ENCODE measurements at places on chromosomes 13 and 19.

DNA sequence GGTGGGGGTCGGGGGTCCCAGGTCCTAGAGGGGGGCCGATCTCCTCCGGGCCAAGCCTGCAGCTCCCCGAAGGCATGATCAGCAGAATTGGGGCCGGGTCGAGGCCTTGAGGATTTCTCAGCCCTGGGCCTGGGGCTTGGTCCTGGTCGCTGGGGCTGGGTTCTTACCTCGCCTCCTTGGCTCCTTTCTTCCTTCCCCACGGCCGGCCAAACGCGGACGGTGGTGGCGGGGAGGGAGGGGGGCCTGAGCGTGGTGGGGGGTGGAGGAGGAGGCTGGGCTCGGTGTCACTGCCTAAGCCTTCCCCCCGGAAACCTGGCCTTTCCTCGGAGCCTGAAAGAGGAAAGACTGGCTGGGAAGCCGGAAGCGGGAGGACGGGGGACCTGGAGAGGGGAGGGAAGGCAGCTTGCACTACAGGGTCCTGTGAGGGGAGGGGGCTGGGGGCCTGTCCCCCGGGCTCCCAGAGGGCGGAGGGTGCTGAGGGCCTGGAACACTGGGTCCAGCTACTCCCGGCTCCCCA lies at the start of gene ZNF579:
ZNF579 (minus strand) TSS at position 221 of the 517 bp plus-strand sequence. CDS start 1,209 bp downstream, outside the sequence.
- DNase-seq: peak; percentile 88

DNA sequence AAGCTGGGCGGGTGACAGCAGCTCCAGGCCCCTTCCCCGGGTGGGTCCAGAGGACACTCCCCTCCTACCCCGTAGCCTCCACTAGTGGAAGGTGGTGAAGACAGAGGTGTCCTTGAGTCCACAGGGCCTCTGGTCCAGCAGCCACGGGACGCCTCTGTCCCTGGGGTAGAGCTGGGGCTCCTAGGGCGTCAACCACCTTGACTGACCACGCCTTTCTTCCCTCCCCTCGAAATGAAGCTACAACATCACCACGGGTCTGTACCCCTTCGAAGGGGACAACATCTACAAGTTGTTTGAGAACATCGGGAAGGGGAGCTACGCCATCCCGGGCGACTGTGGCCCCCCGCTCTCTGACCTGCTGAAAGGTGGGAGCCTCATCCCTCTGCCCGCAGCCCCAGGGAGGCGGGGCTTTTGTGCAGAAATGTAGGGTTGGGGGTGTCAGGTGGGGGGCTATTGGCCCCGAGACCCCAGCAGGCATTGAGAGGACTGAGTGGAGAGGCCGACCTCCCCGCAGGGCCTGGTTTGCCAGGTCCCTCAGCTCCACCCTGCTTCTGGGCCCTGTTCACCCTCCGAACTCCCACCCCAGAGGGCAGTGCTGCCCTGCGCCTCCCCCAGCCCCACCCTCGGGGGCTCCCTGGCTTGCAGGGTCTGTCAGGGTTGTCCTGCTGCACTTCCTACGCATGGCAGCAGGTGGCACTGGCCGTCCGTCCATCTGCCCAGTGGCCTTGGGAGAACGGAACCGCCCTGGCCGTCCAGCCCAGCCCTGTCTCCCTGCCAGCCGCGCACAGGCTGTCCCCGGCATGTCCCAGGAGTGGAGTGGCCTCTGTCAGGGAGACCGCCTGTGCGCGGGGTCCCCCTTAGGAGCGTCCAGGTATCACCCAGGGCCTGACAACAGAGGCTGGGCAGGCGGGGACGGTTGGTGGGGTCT lies 15.7 kb downstream of the STK11 start:
- no peak for DNase-seq

DNA sequence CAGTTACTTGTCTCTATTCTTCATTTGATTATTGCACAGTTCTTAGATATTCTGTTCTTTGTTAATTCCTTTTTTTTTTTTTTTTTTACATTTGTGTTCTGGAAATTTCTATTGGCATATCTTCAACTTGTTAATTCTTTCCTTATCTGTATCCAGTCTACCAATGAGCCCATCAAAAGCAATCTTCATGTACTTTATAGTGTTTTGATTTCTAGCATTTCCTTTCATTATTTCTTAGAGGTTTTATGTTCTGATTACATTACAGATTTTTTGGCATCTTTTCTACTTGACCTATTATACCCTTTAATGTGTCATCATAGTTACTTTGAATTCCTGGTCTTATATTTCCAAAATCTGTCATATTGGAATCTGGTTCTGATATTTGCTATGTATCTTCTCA lies 2194.8 kb downstream of the PCDH9 start:
- no peak for DNase-seq

GRCh38 chr13:63481334-63481733 lies 2065.7 kb upstream of the PCDH20 start:
- DNase-seq: no peak

GRCh38 chr13:32669030-32669646 lies 82.9 kb downstream of the PDS5B start:
- peak; percentile 50 for DNase-seq

DNA sequence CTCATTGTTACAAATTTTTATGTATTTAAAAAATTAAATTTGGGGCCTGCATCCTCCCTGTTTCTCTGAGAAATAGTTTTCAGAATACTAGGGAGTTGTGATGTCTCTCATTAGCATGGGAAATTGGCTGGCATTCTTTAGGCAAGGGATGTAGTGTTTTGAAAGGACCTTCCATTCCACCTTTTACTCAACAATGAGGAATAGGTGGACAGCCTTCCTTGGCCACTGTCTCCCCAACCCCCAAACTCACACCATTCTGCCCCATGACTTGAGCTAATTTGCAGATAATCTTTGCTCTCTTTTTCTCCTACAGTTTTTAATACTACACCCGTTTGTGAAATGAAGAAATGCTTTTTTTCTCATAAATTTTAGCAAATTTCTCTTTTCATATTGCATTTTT lies 244.6 kb upstream of the SPRY2 start:
- no peak for DNase-seq

DNA sequence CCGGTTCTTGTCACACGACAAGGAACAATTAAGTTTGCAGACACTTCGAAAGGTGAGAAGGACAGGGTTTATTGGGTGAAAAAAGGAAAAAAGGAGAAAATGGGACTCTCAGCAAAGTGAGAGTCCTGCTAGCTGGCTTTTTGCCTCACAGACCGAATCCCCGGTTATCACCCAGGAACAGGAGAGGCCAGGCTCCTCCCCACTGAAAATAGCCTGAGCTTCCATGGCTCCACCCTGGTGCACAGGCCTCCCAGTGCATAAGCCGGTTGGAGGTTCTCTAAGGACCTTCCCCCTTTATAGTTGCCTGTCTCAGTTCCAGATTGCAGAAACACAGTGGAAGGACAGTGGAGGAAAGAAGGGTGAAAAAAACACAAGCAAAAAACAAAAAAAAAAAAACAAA lies 571.7 kb downstream of the KCTD12 start:
- DNase-seq: no peak

GRCh38 chr19:51450730-51451307 lies 7.4 kb downstream of the SIGLEC8 start:
- no peak for DNase-seq

GRCh38 chr13:79108914-79109643 lies 297.0 kb downstream of the RBM26 start:
- no peak for DNase-seq

DNA sequence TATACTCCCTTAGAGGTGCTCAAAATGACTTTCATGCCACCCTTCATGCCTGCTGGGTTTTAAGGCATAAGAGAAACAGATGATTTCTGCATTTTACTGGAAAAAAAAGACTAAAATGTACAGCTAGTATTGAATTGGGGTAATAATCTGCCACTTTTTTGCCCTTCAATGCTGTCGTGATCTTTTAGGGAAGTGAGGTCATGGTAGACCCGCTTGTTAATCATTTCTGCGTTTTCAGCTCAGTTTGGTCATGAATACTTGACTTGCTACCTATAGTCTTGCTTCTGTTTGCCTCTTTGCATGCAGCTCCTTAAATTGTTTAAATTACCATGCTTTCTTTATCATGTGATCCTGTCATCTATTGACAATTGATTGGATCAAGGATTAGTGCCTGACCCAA lies 90.4 kb downstream of the PCCA start:
- no peak for DNase-seq
